SIG-M5 (cell line): ENCODE measurements at places on chromosomes 1 and 21.

GRCh38 chr1:8423692-8424538 is 106.0 kb downstream of the SLC45A1 start:
- no peak for DNase-seq

GRCh38 chr1:202251424-202252256 is 58.0 kb downstream of the LGR6 start:
- DNase-seq, result no peak

GRCh38 chr21:44549525-44550211 is 1.6 kb downstream of the KRTAP10-2 start:
- no peak for DNase-seq

GRCh38 chr1:109543283-109543987 is 3.8 kb downstream of the GPR61 start:
- no peak for DNase-seq

GRCh38 chr1:201395936-201396335 is 3.2 kb downstream of the LAD1 start:
- DNase-seq, result no peak

DNA sequence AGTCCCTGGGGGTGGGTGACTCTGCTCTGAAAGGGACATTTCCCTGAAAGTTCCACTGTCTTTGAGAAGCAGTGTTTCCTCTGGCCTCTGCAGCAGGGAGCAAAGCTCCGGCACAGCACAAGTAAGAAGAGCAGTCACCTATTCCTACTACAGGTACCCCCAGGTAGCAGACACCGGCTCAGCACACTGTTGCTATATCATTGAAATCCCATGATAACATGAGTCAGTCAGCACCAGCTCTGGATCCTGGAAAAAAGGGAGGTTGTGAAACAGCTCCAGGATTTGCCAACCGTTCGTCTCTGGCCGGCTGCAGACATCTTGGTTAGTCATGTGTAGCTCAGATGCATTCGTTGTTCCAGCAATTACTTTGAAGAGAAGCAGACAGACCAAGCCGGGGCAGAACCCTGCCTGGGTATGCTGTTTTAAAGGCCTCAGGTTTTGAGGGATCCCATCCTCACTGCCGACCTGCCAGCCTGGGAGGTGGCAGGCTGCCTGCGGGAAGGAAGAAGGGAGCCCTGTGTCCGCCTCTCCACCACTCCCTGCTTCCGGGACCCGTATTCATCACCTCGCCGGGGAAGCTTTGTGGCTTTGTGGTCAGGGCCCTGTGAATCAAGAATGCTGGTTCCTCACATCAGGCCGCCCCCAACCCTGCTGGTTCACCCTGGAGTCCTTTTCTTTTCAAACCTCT is 139.2 kb downstream of the CLIC6 start:
- no peak for DNase-seq

DNA sequence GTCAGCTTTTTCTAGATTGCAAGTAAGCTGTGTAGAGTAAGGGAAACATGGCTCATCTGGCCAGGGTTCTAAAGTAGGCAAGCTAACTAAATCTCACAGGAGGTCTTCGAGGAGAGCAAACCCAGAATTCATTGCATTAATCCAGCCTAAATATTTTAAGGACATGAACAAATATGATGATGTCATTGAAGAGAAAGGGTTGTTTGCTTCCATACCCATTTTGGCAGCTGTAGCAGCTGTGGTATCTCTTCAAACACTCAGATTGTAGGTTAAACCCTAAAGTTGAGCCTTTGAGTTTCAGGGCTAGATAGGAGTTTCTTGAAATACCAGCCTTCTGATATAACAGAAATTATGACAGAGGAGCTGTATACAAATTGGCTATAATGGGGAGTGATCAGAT is 200.5 kb upstream of the C1orf105 start:
- no peak for DNase-seq

DNA sequence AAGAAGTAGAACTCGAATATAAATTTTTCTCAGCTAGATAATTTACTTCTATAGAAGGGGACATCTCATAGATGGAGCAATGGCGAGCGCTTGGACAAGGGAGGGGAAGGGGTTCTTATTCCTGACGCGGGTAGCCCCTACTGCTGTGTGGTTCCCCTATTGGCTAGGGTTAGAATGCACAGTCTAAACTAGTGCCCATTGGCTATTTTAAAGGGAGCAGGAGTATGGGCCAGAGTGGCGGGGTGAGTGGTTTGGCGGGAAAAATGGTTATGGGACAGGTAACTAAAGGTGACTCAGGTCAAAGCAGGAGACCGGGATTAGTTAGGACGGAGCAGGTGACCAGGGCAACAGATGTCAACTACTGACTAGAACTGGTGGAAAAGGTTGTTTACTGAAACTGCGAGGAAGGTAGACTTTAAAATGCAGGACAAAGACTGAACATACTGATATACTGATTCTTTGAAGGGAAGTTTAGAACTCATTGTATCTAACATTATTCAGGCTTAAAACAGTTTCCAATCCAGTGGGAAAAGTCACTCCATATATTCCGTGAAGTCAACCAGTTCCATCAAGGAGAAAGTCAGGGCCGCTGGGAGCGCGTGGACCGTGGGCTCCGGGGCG is 940 bp upstream of the ATAD3A start:
- no peak for DNase-seq

DNA sequence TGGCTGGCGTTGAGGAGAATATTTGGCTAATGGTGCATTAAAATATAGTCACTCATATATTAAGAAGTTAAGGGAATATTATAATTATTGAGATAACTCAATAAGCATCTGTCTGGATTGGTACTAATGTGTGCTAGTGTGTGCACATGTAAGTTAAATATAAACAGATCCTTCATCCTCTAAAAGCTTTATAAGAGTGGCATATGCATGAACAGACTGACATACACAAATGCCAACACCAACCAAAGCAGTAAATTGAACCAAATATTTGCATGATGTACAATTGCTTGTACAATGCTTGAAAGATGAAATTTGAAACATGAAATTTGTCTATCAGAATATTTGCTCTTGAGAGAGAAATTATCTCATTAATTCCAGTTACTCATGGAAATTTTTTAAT is 344.9 kb downstream of the ADGRL2 start:
- DNase-seq, result no peak

DNA sequence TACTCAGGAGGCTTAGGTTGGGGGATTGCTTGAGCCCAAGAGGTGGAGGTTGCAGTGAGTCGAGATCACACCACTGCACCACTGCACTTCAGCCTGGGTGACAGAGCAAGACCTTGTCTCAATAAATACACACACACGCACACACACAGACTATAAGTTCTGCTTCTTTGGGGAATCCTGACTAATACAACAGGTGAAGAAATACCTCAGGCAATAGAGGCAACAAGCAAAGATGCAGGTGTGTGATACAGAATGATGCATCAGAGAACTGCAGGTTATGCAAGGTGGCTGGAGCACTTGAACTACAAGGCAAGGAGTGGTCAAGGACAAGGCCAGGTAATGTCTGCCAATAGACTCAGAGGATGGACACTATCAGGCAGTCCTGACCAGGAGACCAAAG is 117.6 kb upstream of the ZNF678 start:
- DNase-seq, result no peak

- DNase-seq, result no peak
Observed at GRCh38 chr1:17922833-17923232, 167.7 kb downstream of the ACTL8 start.

DNA sequence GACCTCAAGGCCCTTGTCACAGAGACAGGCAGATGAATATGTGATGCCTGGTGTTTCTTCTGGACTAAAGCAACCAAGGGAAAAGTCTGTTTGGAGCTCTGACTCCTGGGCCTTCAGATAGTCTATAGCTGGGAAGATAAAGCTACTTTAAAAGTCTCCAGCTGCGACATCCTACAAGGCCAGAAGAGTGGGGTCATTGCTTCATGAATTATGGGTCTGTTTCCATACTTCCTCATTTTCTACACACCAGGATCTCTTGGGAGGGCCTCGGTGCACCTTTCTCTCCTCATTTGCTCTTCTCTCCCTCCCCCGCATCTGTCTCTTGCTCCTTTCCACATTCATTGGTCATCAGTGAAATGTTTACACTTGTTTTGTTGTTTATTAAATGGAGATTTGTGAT is 44.8 kb downstream of the SYT2 start:
- DNase-seq, result no peak

GRCh38 chr1:100893718-100894117 is 924 bp downstream of the EXTL2 start:
- no peak for DNase-seq

DNA sequence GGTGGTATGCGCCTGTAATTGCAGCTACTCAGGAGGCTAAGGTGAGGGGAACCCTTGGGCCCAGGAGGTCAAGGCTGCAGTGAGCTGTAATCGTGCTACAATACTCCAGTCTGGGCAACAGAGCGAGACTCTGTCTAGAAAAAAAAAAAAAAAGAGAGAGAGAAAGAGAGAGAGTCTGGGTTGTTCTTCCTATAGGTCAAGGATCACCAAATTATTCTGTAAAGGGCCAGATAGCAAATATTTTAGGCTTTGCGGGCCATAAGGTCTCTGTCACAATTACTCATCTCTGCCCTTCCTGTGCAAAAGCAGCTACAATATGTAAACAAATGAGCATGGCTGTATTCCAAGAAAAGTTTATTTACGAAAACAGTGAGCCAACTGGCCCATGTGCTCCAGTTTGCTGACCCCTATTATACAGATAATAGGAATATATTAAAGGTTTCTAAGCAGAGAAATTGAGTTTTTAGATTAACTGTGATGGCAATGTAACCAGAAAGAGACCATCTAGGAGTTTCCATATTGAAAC is 2.1 kb downstream of the SASS6 start:
- no peak for DNase-seq

DNA sequence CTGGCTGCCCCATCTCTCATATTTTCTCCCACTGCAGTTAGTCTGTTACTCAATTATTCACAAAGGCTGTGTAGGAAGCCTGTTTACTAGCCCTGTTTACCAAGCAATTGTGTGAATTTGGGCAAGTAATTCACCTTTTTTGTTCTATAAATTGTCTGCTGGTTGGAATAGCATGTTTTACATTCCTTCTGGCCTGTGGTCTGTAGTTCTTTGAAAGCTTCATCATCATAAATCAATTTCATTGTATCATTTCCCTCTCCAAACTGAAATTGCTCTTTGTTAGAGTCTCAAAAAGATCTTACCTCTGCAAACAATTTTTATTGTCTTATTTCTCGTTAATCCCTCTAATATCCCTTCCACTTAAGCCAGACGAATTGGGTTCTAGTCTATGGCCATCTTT is 1059.5 kb upstream of the ADGRL4 start:
- no peak for DNase-seq

GRCh38 chr1:182520736-182521135 is 68.3 kb downstream of the RNASEL start:
- no peak for DNase-seq

DNA sequence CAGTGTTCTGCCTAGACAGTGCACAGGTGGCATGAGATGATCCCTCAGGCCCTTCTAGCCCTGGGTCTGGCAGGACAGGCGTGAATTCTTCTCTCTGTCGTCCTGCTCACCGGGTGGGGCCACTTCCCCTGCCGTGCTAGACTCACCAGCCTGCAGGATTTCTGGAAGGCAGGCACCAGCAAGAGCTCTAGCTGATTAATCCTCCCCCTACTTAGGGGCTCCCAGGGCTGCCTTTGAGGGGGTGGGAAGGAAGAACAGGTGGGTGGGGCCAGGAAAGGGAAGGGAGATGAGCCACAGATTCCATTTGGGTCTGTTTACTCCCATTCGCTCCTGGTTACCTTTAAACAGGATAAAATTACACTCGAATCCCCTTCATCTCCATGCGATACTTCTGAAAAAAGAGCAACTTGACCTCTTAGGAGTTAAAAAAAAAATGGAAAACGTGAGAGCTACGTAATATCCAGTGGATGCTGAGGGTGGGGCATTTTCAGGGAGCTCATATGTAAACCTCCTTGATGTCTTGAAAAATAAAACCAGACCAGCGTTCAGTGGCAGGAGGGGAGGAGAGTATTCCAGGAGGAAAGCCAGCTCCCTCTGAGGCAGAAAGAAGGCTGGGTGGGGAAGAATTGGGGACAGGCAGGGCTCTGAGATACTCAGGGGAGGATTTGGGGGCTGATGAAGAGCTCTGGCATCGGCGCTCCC is 665.5 kb downstream of the PTPRU start:
- DNase-seq, result no peak
